Fibroblast of gingiva (primary cell): ENCODE measurements at places on chromosomes 3 and 15.
A peak's percentile ranks its signal among the peaks of the same experiment; 100 is the strongest.

- DNase-seq: no peak
Measured at GRCh38 chr3:12046406-12046805, 42.2 kb downstream of the SYN2 start.

DNA sequence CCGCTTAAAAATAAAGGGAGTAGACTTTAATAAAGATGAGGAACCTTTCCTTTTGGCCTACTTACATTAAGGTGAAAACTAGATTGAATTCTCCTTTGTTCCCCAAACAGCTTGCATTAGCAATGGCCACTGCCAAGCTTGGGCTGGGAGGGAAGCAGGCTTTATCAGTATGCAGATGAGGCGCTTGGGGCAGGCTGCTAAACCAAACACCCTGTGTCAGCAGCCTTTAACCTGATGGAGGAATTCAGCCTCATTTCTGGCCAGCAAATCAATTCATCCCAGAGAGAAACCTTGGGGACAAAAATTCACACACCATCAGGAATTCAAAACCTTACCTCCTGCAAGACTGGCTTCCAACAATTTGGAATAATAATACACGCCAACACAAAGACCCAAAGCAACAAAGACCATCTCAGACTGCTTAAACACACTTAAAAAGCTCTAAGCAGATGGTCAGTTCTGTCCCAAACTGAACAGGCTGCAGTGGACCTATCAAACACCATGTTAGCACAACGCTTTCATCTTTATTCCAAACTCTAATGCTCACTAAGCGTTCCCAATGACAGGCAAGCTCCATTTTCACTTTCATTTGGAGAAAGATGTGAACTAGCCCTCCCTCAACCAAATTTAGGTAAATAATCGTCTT is 255.1 kb upstream of the CMC1 start:
- DNase-seq: no peak

DNA sequence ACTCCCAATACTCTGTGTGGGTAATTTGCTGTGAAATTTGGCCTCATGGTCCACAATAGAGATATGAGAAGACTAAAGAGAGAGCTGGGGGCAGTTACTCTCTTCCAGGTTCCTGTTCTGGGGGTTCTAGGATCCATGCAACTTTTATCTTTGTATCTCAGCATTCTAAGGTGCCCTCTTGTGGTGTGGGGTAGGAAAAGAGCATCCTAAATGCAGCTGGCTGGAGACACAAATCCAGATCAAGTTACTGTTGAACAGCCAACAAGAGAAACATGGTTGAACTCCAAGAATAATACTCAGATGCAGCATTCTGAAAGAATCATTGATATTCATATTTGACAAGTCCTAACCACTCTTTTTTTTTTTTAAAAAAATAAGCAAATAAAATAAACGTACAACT is 238.2 kb downstream of the GREM1 start:
- DNase-seq: peak; percentile 94

- no peak for DNase-seq
Measured at GRCh38 chr3:95356764-95357501, 1294.1 kb downstream of the NSUN3 start.

DNA sequence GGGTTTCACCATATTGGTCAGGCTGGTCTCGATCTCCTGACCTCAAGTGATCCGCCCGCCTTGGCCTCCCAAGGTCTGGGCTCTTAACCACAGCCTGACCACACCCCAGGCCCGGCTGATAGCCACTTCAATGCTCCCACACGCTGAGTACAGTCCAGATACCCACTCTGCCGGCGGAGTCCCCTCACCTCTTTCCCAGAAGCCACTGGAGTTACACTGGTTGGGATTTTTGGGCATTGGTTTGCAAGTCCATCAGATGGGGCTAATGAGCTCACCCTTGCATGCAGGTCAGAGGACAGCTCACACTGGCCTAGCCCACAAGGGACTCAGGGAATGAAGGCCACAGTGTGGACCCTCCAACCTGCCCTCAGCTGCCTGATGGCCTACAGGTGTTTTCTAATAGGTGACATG is 60.1 kb downstream of the IQSEC1 start:
- no peak for DNase-seq

DNA sequence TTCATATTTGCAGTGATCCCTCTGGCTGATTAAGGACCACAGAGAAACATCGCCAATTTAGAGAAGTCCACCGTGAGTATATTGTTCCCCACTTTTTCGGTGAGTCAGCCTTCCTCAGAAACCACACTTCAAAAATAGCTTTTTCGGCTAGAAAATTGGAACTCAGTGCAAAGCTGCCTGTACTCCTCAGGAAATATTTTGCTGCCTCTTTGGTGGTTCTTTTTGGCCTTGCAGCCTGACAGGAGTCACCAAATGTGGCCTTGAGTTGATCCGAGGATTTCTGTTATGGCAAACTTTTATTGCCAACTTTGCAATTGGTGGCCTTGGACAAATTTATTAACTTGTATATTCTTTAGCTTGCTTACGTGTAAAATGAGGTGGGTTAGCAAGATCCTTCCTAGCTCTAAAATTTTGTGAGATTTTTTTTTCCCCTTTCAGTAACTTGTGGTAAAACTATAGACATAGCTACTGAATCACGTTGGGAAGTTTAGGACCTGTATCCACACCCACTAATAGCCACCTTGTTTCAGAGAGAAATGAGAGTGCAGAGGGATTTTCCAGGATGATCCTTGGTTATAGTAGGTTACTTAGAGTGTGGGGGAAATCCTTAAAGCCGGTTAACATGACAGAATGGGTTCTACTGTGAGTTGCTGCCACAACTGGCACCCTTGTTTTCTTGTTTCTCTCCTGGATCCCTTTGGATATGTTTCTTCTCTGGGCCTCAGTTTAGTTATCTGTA is 9.9 kb downstream of the ARL6IP5 start:
- no peak for DNase-seq

DNA sequence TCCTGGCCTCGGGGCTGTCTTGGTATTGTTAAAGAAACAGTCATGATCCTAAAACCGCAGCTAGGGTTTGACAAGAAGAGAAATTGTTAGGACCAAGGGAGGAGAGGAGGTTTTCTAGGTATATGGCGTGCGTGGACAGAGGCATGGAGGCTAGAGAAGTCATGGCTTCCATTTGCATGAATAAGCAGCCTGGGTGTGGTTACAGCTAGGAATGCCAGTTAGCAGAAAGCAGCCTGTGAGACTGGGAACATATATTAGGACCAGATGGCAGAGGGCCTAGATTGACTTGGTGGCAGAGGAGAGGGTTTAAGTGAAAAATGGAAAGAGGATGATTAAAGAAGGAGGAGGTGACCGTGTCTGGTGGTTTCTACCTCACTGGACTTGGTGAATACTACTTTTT is 573.6 kb upstream of the ARRDC4 start:
- DNase-seq: no peak

DNA sequence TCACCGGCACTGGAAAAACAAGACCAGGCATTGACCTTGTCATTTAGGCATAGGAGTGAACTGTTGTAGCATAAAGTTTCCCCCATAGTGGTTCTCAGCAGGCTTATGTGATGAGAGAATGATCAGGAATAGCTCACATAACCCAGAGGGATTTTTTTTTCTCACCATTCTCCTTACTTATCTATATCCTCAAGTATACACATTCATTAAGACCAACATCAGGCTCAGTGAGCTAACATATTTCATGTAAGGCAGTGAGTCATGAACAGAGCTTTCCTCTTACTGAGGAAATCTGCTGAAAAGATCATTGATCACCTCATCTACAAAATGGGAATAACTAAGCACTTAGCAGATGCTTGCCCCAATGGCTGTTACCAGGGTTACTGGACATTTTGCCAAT is 396.6 kb upstream of the TMCO5A start:
- DNase-seq: no peak

GRCh38 chr3:108079877-108080276 is 11.0 kb downstream of the CD47 start:
- no peak for DNase-seq

DNA sequence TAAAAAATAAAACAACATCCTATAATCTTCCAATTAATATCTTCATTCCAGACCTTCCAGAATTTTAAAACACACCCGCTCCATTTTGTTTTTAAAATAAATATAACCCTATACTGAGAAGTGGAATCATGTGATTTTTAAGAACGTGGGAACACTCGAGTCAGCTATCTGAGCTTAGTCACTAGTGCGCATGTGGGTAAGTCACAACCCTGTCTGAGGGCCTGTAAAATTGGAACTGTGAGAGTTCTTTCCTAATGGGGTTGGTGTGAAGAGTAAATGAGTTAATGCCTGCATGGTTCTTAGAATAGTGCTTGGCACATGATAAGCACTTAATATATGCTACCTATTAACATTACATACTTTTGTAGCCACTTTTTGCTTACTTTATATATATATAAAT is 19.9 kb upstream of the POLR2M start:
- no peak for DNase-seq

DNA sequence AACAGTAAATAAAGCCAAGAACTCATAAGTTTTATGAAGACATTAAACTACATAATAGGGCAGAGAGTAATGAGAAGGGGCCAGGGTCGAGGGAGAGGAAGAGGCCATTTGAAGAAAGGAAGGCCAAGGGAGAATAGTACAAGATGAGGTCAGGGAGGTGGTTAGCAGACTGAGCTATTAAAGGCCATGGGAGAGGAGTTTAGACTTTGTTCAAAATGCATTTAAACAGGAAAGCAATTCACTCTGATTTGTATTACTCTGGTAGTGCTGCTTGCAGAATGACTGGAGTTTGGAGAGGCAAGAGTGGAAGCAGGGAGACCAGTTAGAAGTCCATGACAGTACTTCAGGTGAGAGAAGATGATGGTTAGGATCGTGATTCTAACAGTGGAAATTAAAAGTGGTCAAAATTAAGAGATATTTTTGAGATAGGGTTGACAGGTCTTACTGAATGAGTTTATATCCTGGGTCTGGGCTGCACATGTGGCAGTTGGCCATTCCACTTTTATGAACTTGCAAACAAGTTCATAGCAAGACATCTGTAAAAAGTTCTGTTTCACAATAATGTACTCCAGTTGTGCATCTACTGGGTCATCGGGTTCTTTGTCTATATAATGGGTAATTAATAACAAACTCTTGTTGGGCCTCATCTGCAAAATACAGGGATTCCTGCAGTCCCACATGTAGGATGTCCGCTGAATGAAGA is 16.3 kb downstream of the PPP2R3A start:
- peak; percentile 19 for DNase-seq

- no peak for DNase-seq
Measured at GRCh38 chr3:9598783-9599387, 45.3 kb upstream of the LHFPL4 start.

GRCh38 chr3:51538115-51538458 is 432 bp upstream of the RAD54L2 start:
- no peak for DNase-seq

DNA sequence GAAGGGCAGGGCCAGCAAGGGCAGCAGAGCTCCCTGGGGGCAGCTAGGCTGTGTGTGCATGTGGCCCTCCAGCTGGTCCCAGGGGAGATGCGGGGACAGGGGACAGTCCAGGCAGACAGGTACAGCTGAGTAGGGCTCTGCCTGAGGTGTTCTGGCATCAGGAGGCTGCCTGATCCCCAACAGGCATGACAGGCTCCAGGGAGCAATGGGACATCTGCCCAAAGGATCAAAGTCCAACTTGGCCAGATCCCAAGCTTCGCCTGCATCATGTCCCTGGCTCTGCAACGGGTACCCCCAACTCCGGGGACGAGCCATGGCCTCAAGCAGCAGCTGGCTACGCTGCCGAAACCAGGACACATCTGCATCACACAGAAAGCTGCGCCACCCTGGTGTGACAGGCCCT is 21.8 kb downstream of the ATRIP start:
- DNase-seq: no peak

DNA sequence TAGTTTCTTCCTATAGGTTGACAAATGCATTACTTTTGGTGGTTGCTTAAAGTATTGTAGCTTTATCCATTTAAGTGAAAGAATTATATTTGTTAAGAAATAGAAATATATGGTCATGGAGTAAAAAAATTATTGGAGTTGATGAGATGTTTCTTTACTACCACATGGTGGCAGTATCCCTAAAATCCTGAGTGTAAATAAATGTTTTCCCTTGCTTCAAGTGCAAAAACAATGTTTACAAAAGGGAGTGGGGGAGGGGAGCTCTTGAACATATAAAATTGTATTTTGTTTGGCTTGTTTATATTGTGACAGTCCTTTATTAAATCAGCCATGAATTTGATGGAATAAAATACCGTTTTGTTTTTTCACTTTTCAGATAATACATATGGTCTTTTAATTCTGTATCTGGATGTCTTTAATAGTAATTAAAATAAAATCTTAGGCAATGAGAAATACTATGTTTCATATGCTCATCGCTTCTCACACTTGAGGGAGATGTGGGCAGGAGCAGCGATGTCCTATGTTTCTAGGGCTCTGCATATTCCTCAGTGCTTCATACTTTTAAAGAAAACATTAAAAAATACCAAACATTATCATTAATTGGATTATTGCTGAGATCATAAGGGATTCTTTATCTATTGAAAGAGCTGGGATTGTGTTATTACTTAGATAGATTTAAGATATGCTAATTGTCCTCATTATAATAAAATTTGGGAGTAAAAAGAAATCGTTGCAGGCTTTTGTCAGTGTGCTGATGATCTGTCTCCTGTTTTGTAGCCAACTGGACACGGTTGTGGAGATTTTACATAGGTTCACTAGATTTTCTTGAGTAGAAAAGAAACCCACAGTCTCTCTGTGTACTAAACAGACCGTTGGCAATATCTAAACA is 349.7 kb downstream of the TUSC7 start:
- DNase-seq: peak; percentile 41

GRCh38 chr3:42387802-42388651 is 22.4 kb downstream of the LYZL4 start:
- DNase-seq: no peak

DNA sequence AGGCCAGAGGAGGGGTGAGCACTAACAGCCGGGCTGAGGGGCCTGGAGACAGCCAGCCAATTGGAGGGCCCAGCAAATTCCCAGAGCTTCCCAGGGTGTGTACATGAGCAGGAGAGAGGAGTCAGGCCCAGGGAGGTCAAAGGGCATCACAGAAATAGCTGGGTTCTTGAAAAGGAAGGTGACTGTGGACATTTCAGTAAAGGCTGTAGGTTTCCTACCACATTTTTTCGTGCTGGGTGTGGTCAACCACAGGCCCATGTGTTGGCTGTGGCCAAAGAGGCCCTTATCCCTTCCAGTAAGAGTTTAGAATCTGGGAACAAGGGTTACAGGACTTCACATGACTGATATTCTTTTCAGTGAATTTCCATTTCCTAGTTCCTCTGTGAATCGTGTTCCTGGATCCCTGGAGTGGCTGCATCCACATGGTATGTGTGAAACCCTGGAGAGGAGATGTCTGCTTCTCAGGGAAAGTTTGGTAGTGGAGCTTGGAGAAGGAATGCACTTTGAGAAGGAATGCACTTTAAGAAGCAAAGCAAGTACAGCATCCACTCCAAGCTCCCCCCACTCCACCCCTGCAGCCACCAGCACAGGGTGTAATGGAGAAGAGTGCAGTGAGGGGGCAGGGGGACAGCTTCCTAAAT is 73.2 kb upstream of the HEG1 start:
- DNase-seq: peak; percentile 84
